ENCODE measurements at places on chromosomes 4 and X.

DNA sequence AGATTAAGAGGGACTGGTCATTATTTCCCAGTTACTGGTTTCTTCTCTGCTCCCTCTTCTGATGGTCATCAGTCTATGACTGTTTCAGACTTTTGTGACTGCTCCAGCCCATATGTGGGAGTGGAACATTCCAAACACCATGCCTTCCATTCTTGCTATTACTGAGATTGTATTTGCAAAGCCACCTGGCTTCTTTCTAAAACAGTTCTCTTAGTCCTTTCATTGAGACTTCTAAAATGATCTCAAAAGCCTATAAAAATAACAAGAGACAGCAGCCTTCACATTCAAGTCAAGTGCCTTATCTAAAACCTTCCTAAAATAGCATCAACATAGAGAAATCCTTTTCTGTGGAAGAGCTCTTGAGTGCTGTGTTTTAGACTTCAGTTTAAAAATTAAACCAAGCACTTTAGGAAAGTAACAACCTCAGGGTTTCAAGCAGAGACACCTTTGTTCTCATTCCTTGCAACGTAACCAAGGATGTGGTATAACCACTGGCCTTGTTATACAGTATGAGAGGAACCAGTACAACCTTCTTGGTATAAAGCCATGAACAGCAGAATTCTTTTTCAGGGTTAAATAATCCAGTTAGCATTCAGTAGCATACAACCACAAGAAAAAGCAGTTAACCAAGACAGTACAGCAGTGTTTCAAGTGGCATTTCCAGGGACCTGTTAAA, 97.1 kb downstream of the NFKB1 start:
- DNase-seq = no peak

GRCh38 chr4:77385124-77385969, 220.3 kb upstream of the CXCL13 start:
- DNase-seq = no peak

DNA sequence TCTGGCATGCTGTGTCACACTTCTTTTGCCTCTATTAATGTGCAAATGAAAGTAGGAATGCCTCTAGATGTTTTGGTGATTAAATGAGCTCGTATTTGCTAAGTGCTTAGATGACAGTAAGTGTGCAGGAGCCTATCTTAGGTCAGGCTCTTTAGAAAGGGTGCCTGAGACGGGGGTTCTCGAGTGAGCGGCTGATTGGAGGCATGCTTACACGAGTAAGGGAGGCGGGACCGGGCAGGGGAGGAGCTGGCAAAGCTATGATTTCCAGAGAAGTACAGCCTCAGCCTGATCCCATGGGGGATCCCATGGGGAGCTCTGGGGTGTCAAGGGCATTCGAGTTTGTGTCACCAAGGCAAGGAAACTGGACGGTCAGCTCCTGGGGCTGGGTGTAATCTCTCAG, 44.8 kb downstream of the CLDN34 start:
- DNase-seq = no peak

GRCh38 chrX:17500145-17500579, 125.2 kb downstream of the NHS start:
- DNase-seq = no peak

DNA sequence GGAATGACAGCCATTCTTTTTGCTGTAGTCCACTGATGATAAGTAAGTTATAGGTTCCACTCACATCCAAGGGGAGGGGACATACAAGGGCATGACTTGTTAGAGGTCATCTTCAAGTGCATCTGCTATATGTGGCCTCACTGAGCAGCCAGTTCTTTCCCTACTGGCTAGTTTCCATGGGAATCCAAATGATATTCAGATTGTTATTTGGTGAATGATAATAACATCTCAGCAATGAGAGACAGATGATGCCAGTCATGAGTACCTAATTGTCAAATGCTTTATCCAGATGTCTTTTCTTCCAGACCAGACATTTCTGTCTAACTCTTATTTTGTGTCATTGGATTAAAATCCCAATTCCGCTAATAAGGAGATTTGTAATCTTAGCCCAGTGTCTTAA, 460.4 kb upstream of the BOD1L1 start:
- no peak for DNase-seq

GRCh38 chr4:75213480-75213879, 280.6 kb downstream of the PARM1 start:
- DNase-seq = no peak

DNA sequence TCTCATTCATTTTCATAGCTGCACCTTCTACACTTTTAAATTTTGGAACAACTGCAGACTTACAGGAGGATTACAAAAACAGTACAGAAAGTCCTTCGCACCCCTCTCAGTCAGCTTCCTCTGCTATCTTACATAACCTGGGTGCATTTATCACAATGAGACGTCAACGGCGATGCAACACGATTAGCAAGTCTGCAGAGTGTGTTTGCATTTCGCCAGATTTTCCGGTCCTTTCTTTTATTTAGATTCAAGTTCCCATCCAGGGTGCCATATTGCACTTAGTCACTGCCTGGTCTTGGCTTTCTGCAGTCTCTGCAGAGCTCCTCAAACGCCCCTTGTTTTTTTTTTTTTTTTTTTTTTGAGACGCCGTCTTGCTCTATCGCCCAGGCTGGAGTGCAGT, 85.9 kb downstream of the ASMT start:
- DNase-seq = no peak

GRCh38 chr4:159867673-159868072, 764.8 kb downstream of the RAPGEF2 start:
- no peak for DNase-seq

DNA sequence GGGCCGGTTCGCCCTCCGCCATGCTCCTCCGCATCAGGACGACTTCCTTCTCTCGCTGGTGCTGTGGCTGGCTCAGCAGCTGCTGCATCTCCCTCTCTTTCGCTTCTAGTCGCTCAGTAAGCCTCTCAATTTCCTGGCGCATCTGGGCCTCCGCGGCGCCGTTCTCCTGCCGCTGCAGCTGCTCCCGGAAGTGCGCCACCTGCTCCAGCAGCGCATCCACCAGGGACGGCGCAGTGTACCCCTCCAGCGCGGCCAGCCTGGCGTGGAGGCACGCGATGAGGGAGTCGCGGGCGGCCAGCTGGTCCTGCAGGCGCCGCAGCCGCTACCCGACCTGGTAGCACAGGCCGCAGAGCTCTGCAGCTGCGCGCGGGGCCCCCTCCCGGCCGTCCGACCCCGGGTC, 97.4 kb upstream of the MED14 start:
- DNase-seq = no peak

- no peak for DNase-seq
Measured at GRCh38 chr4:77092975-77093374, 17.2 kb upstream of the CCNI start.

GRCh38 chr4:174318829-174319764, 35.4 kb downstream of the CEP44 start:
- no peak for DNase-seq

GRCh38 chr4:189941005-189941450, 356 bp downstream of the FRG1 start:
- DNase-seq = no peak

DNA sequence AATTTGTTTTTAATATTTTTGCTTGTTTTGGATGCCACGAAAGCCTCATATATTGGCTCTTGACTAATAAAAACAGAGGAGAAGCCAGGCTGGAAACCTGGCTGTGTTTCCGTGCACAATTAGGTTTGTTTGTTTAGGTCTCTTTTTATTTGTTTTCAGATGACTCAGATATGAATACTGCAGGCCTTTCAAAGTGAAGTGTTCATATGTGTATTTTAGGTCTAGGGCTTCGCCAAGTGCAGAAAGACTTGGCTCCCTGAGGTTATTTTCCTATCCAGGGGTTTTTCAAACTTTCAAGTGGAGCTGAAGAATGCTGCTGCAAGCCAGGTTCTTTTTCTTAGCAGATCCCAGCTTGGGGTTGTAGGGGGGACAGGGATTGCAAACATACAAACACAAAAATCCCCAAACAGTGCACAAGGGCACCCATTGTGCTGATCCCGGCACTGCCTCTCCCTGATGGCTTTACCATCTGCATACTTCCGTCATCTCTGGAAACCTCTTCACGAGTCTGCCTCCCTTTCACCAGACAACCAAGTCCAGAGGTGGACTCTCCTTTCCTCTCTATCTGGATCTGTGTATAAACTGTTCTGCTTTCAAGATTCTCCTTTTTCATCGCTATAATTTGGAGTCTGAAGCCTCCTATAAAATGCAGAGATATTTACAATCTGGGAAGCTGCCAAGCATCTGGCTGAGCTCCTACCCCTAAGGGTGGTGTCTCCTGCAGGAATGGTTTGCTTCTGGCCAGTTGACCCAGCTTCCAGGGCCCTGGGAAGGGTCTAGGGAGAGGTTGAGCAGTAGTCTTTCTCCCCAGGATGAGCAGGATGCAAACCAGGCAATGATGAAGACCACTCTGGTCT, 108.6 kb downstream of the SMIM20 start:
- DNase-seq = no peak

- DNase-seq = no peak
Measured at GRCh38 chrX:117771384-117771783, 345.2 kb downstream of the KLHL13 start.

GRCh38 chr4:171621646-171622045, 191.6 kb upstream of the GALNTL6 start:
- no peak for DNase-seq

- DNase-seq = no peak
Measured at GRCh38 chrX:153353416-153353815, 19.5 kb downstream of the ZNF275 start.

GRCh38 chrX:8204943-8205342, 33.9 kb upstream of the VCX2 start:
- DNase-seq = no peak

GRCh38 chrX:68672581-68673318, 25.3 kb downstream of the STARD8 start:
- DNase-seq = no peak

GRCh38 chr4:28482580-28483270, 1622.1 kb downstream of the STIM2 start:
- DNase-seq = no peak

- no peak for DNase-seq
Measured at GRCh38 chr4:157700898-157701694, 471.7 kb downstream of the GASK1B start.

GRCh38 chrX:41529221-41529620, 82.1 kb downstream of the NYX start:
- DNase-seq = no peak

GRCh38 chr4:174358829-174359228, 75.1 kb downstream of the CEP44 start:
- no peak for DNase-seq

DNA sequence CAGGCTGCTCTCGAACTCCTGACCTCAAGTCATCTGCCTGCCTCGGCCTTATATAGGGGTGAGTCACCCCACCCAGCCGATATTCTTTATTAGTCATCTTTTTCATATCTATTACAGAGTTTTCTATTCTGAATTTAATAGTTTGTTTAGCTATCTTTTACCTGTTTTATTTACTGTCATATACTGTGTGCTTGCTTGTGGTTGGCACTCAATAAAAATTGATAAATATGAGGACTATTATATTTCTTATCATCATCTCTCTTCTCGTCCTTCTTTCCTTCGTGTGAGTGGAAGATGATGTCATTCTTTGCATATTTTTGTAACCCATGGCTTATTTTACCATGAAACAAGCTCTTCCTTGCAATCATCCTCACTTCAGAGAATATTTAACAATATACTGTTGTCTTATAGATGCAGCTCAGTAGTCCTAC, 265.5 kb downstream of the ARHGAP24 start:
- no peak for DNase-seq
